ENCODE measurements at places on chromosomes 3 and 15. TPM values are rescaled to one million over a fixed set of nuclear protein-coding genes. Genes with fewer than 3 reads are reported as not detected.

- DNase-seq, result no peak
- H3K4me1 ChIP-seq, result peaks cover 4% of the 10 kb centered on the region
- peaks cover 63% of the 10 kb centered on the region for H3K36me3 ChIP-seq
- no peak overlapping the region for H3K4me3 ChIP-seq
- no peaks in the 10 kb centered on the region for H3K27me3 ChIP-seq
These were observed 25.5 kb downstream of the FAN1 start for GRCh38 chr15:30929064-30929669.

The DNAH12 gene
- 2.8 TPM for total RNA-seq

DNA sequence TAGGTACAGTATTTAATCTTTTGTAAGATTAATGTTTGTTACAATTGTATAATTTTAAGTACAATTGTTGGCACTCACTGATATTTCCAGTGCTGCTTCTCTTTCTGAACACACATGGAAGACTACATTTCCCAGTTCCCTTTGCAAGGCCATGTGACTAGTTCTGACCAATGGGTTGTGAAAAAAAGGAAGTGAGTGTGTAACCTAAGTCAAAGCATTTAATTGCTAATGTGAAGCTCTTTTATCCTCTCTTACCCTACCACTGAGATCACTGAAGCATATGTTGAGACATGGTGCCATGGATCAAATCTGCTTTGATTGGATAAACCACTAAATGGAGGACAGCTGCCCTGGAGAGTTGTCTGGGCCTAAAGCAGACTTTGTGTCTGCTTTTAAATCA is 83.9 kb upstream of the PLXND1 start:
- no peak overlapping the region for H3K4me3 ChIP-seq
- H3K4me1 ChIP-seq, result no peaks in the 10 kb centered on the region
- H3K27me3 ChIP-seq, result no peaks in the 10 kb centered on the region

- no peaks in the 10 kb centered on the region for H3K27me3 ChIP-seq
- DNase-seq, result no peak
- H3K4me3 ChIP-seq, result no peak overlapping the region
- no peaks in the 10 kb centered on the region for H3K4me1 ChIP-seq
These were observed 119.8 kb upstream of the RNF7 start for GRCh38 chr3:141618103-141618910.

DNA sequence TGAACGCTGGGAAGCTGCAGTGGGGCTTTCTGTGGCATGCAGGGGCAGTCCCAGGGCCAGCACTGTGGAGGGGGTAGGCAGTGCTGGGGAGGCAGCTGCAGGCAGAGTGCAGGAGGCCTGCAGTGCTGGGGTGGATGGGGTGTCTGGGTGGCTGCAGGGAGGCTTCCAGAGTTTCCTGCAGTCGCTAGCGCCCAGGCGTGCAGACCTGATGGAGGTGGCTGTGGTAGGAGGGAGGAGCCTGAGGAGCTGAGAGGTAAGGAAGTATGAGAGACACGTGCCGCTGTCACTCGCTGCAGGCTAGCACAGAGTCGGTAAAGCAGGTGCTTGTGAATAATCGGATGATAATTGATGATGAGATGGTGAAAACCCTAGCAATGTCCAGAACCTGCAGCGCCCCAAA is 16.3 kb downstream of the SYNM start:
- DNase-seq, result no peak
- H3K27ac ChIP-seq, result no peak overlapping the region
- peaks cover 33% of the 10 kb centered on the region for H3K4me1 ChIP-seq
- peaks cover 28% of the 10 kb centered on the region for H3K36me3 ChIP-seq
- H3K4me3 ChIP-seq, result no peak overlapping the region
- no peaks in the 10 kb centered on the region for H3K27me3 ChIP-seq

The GALNT15 gene
- 10.4 TPM for total RNA-seq

- no peaks in the 10 kb centered on the region for H3K4me1 ChIP-seq
- H3K27me3 ChIP-seq, result no peaks in the 10 kb centered on the region
- no peaks in the 10 kb centered on the region for H3K36me3 ChIP-seq
- no peak overlapping the region for H3K27ac ChIP-seq
These were observed 511.3 kb downstream of the FGF12 start for GRCh38 chr3:192216067-192216466.

The SLCO3A1 gene
- 4.6 TPM for total RNA-seq

DNA sequence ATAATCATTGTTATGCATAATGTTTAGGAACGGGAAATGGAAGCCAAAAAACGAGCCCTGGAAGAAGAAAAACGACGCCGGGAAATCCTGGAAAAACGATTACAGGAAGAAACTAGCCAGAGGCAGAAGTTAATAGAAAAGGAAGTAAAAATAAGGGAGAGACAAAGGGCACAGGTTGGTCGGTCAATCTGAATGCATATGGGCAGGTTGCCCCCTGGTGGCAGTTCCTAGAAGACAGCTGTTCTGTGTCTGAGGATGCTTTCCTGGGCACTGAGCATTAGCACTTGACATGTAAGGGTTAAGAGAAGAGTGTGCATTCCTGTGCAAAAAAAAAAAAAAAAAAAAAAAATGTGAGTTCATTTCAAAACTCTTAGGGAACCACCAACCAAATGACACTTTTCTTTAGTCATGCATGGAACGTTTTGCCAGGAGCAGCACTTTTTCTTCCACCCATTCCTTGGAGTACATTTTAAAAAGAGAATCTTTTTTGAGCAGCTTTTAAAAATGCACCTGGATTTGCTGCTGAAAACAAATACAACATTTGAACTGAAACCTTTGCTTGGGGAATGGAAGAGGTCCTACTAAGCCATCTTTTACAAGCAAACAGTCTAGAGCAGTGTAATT is 11.1 kb upstream of the ABHD10 start:
- H3K36me3 ChIP-seq, result no peaks in the 10 kb centered on the region
- H3K27ac ChIP-seq, result no peak overlapping the region
- H3K4me1 ChIP-seq, result no peaks in the 10 kb centered on the region

GRCh38 chr3:59472541-59472940 is 422.7 kb upstream of the CFAP20DC start:
- no peaks in the 10 kb centered on the region for H3K27me3 ChIP-seq
- H3K27ac ChIP-seq, result no peak overlapping the region
- no peak for DNase-seq
- no peak overlapping the region for H3K4me3 ChIP-seq
- no peaks in the 10 kb centered on the region for H3K36me3 ChIP-seq
- H3K4me1 ChIP-seq, result no peaks in the 10 kb centered on the region

The KCNMB2 gene
- total RNA-seq, result 22.9 TPM

DNA sequence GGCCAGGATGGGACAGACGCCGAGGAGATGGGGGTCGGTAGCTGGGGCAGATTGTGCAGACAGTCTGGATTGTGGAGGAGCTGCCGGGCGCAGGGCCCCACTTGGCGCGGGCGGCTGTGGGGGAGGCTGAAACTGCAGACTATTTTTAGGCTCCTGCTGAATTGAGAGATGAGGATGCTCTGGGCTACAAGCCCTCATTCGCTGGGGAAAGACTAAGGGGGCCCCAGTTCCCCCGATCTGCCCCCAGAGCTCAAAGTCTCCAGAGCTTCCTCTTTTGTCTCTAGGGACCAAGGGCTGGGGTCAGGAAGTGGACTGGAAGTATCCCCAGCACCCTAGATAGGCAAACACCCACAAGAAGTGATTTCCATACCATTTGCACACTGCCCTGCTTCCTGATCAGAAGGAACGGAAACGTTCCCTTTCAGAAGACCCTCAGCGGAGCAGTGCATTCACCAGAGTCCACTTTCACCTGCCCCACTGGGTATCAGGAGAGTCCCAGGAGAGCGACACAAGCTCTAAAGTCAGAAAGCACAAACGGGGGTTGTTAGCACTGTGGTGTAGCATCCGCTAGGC is 29.7 kb downstream of the SEMA7A start:
- peaks cover 34% of the 10 kb centered on the region for H3K4me1 ChIP-seq
- peaks cover 2% of the 10 kb centered on the region for H3K27me3 ChIP-seq
- DNase-seq, result no peak
- H3K4me3 ChIP-seq, result no peak overlapping the region
- no peaks in the 10 kb centered on the region for H3K36me3 ChIP-seq
- no peak overlapping the region for H3K27ac ChIP-seq

GRCh38 chr3:156449710-156450574 is 105.0 kb downstream of the SSR3 start:
- no peak overlapping the region for H3K4me3 ChIP-seq
- H3K4me1 ChIP-seq, result no peaks in the 10 kb centered on the region

DNA sequence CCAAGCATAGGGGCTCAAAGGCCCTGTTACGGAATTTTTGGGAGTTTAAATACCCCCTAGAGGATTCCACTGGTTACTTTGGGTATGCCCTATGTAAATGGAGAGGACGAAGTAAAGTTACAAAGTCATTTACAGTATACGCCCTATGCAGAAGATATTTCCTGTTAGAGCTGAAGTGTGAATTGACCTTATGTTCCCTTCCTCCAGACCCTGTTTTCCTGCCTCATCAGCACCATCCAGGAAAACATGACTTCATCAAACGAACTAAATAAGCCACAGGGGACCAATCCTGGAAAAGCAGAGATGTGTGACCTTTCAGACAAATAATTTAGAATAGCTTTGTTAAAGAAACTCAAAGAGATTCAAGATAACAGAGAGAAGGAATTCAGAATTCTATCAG is 177.4 kb downstream of the SQOR start:
- DNase-seq, result no peak
- H3K4me3 ChIP-seq, result no peak overlapping the region
- H3K36me3 ChIP-seq, result no peaks in the 10 kb centered on the region
- H3K4me1 ChIP-seq, result no peaks in the 10 kb centered on the region

The GRIP2 gene
- 8.4 TPM for total RNA-seq

Measured in spinal cord (tissue), 10 donors.